ENCODE measurements at places on chromosomes 4 and X.

GRCh38 chrX:112967341-112967740 lies 126.7 kb upstream of the AMOT start:
- DNase-seq = no peak

DNA sequence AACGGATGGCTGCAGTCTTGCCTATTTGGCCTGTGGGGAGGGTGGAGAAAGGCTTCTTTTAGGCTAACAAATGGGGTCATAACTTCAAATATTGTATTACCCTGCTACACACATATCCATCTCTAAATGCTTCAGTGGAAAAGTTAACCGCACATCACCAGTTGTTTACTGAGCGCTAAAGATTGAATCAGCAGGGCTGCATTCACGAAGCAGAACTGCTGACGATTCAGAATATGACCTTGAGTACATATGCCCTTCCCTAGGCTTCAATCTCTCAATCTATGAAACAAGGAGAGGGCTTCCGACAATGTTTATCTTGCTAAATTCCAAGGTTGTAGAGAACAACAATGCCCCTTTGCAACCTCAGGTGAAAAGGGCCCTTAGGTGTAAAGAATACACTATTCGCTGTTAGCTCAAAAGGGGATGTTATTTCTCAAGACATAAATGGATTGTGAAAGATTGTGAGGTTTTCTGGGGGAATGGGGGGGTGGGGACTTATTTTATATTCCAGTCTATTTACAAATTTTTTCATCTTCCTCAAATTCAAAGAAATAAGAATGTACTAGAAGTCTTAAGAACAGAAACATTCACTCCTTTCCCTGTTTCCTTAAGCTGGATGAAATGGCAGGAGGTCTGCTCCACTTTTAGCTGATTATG lies 2.6 kb upstream of the ATP6AP2 start:
- DNase-seq = no peak

DNA sequence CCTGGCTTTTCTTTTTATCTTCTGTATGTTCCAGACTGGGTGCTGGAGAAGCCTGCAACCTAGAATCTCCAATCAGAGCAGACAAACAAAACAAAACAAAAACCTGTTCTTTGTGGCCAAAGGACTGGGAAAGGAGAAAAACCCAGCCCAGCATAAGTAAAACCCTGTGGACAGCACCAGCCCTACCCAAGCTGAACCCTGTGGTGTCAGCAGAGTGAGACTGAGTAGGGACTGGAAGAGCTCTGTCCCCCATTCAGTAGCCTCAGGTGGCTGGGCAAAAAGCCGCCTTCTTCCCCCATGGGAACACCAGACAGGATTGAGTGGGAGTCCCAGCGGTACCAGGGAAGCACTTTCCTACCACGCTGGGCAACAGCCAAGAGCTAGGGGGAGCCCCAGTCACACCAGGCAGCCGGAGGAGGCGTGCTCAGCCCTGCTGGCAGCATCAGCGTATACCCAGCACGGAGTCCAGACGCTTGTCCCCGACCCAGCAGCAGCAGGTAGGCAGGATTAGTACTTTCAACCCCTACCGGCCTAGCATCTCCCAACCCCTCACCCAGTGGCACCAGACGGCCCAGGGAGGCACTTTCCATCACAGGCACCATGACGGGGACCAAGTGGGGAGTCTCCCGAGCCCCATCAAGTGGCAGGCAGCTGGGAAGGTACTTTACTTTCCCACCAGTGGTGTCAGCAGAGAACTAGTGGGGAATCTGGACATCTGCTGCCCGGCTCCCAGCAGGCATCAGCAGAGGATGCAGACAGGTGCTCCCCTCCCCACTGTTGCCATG lies 8.6 kb upstream of the JADE3 start:
- peak; percentile 52 for DNase-seq

DNA sequence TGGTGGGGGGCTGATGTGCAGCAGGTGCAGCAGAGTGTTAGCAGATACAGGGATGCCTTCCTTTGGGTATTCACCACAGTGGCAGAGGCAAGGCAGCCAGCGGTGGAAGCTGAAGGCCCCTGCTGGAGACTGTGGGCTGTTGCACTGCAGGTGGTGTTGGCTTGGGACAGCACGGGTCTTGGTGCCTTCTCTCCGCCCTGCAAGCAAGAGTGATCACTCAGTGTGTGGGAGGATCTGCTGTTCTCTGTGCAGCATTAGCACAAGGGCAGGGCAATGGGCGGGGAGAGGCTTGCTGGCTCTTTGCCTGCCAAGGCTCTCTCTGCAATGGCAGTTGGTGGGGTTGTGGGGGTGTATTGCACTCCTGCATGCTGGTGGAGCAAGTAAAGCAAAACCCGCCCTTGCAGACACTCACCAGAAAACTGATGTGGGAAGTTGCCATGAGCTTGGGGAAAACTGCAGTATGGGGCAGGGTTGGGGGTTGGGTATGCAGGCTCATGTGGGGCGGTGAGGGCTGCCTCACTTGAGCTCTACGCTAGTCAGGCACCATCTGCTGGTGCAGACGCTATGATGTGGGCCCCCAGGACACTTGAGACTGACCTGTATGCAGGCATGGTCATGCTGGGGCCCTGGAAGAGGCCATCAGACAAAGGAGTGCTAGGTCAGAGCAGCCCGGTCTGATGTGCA lies 820.8 kb upstream of the GRIA3 start:
- DNase-seq = no peak

DNA sequence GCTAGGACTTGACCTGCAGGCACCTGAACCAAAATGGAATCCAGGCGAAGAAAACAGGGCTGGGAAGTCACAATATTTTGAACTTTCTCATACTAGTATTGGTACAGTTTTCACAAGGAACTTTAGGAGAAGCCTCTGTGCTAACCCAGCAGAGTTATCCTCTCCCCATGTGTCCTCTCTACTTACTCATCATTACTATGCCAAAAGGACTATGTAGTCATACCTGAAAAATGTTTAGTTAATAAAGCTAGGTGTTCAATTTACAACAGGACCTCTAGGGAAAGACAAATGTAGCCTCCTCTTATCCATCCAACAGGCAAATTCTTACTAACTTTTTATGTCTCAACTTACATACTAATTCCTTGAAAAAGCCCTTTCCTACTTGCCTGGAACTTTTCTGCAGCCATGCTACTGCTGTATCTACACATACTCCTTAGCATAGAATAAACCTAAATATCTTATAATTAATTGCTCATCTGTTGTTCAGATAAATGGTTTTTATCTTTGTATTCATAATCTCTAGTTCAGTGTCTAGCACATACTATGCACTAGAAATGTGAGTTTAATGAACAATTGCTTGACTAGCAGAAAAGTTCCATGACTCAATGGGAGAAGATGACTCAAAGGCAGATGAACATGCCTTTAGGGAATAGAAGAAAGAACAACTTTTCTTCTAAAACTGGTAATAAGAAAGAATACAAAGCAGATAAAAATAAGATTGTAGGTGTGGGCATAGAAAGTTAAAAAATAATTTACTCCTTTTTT lies 215.5 kb upstream of the VEGFC start:
- DNase-seq = no peak

- DNase-seq = no peak
Observed at GRCh38 chrX:20267931-20268701, 1.4 kb upstream of the RPS6KA3 start.

DNA sequence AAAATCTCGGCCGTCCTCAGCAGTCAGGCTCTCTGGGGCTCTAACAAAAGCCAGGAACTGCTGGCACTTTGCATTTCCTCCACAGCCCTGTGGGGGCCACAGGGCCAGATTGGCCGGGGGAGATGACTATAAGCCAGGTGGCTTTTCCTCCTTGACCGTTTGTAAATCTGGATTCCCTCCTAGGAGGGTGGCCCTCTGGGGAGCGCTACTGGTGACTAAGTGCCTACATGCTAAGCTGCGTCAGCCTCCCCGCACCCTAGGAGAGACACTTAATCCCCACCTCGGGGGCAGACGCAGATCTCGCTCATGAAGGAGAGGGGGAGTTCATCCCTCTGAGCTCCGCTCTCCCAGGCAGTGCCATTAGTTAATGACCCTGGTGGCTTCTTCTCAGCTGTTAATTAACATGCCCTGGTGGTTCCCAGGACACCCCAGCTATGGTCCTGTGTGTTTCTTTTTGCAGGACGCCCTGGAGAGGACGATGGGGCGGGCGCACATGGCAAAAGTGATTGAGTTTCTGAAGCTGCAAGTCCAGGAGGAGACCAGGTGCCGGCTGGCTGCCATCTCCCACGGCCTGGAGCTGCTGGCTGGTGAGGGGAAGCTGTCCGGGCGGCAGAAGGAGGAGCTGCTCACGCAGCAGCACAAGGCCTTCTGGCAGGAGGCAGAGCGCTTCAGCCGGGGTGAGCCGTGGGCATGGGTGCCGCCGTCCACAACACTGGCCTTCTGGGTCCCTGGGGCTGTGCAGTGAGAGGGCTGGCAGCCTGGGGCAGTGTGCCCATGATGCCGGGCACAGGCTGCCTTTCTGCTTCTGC lies 41.6 kb downstream of the EVC start:
- no peak for DNase-seq

DNA sequence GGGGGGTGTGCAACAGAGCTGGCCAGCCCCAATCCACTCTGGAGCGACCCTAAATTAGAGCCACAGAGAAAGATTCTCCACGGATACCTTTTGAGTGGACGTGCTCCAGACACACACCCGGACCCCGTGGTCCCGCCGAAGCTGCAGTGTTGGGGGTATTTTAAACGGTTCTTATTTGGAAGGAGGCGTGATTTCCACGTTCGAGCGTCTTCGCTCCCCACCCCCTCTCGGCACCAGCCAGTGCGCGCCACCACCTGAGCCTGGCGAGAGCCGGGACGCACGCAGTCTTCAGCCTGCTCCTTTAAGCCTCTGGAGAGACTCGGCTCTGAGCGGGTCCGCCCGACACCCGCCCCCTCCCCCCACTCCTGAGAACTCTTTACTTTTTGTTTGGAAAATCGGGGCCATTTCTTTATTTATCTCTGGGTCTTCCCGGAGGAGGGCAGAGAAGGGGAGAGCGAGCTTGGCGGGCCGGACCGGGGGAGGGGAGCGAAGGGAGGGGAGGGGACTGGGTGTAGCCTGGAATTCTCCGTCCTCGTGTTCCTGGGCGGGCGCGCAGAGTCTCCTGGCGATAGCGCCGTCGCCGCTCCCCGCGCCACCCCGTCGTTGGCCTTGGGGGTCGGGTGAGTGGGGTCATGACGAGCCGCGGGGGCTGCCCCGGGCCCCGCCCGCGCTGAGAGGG lies 668 bp upstream of the PTCHD1 start:
- peak; percentile 29 for DNase-seq

- no peak for DNase-seq
Observed at GRCh38 chr4:87052615-87053014, 117.8 kb downstream of the AFF1 start.

DNA sequence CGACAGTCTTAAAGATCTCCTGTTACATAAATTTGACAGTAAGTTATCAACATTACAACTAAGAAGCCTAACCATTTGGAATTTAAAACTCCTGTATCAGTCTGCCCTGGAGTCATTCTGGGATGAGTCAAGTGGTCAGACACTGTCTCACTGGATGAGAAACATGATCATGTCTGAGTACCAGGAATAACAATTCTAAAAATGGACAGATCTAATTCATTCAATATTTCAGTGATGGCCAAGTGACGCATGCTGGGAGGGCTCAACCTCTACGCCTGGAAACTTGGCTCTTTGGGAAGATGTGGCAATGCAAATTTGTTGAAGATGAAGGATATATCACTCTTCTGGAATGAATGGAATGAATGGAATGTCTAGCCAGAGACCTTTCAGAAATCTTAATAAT lies 1427.2 kb downstream of the STIM2 start:
- no peak for DNase-seq

- DNase-seq = no peak
Observed at GRCh38 chrX:126825566-126826193, 6.2 kb downstream of the PRR32 start.

DNA sequence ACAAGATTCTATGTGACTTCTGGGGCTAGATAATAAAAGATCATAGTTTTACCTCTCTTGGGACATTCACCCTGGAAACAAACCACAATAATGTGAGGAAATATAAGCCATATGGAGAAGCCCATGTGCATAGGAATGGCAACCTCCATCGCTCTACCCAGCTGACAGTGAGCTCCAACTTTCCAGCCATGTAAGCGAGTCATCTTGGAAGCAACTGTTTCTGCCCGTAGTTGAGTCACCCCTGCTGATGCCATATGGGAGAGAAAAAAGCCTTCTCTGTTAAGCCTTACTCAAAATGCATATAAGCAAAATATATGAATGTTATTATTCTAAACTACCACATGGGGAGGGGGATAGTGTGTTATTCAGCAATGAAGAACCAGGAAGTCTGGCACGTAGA lies 31.4 kb upstream of the RELL1 start:
- DNase-seq = no peak

DNA sequence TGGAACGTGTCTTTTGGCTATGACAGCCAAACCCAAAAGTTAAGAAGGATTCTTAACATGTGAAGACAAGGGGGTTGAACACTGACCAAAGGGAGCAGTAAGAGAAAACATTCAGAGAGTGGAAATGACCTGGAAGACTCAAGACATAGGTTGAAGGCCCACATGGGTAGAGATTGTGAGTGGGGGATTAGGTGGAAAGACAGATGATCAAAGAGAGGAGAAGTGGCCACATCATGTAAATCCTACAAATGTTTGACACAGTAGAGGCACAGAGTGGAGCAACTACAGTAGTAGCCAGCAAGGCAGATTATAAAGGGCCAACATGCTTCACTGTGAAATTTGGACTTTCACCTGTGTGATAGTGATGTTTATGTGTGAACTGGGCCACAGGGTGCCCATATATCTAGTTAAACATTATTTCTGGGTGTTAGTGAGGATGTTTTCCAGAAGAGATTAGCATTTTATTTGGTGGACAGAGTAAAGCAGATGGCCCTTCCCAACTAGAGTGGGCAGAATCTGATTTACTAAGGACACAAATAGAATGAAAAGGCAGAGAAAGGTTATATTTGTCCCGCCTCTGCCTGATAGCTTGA lies 559.3 kb downstream of the RAB28 start:
- no peak for DNase-seq

DNA sequence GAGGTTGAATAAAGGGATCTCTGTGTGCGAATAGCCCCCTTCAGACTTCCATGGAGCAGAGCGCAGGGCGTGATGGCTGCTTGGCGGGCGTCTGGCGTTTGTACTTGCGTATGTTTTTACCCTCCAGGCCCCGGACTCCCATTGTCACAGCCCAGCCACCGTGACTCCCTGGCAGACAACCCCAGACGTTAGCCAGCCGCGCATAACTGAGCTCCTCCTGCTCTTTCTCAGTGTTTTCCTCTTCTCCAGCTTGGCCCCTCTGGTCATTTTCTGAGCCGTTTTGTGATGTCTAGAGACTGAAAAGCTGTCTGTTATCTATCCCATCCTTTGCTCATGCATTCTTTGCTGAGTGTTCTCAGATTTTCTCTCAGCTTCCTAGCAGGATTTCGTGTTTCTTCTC lies 54.3 kb downstream of the IGFBP7 start:
- no peak for DNase-seq

GRCh38 chr4:6268650-6269615 lies 717 bp upstream of the WFS1 start:
- no peak for DNase-seq

DNA sequence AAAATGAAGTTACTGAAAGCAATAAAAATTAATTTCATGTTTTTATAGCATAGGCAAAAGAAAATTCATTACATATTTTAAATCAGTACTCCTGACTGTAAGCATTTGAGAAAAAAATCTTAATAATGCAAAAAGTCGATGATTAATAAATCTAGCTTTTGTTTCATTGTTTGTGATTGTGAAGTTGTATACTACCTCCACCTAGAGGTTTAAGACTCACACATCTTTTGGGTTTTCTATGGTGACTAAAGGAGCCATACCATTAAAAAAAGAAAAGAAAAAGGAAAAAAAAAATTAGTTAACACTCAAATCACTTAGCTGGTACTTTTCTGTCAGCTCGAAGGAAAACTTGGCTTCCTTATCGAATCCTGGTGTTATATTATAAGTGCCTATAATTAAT lies 2.0 kb downstream of the GABRA2 start:
- no peak for DNase-seq
